ENCODE measurements at places on chromosomes 11 and 22.

GRCh38 chr11:78313898-78314297, 103.7 kb downstream of the GAB2 start:
- no peak for DNase-seq

GRCh38 chr22:37926771-37927636, 20.9 kb downstream of the MICALL1 start:
- DNase-seq: no peak

GRCh38 chr11:28963187-28963586, 855.0 kb downstream of the METTL15 start:
- no peak for DNase-seq

DNA sequence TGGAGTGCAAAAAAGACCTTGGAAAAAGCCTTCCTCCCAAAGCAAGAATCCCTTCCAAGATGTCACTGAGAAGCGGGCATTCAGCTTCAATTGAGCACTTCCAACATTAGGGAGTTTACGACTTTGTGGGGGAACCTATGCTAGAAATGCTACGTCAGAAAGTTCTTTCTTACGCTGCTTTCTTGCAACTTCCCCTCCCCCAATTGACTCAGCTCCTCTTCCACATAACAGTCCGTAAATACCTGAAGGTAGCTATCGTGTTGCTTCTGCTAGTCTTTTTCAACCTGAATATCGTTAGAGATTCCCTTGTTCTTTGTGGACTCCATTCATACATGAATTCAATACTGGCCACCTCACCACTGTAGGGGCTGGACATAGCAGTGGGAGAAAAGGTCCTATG, 47.0 kb downstream of the VSIG10L2 start:
- no peak for DNase-seq

GRCh38 chr11:78230161-78230877, 41.6 kb downstream of the USP35 start:
- no peak for DNase-seq

GRCh38 chr22:23522623-23523251, 57.4 kb downstream of the IGLL1 start:
- no peak for DNase-seq

DNA sequence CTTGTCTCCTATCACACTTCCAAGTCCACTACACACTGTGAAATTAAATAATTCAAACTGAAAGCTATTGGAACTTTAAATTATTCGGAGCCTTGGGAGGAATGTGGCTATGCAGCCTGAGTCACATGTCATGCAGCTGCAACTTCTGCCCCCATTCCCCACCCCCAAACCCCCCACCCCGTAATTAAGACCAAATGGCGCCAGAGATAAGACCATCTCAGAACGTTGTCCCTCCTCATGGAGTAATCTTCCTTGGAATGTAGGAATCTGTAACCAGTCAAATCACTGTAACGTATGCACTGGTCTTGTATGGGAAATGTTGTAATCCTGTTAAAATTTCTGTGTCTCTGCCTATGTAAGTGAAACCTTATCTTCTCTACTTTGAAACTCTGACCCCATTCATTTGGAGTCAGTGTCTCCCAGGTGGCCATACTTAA, 37.0 kb downstream of the GAB2 start:
- no peak for DNase-seq

- DNase-seq: no peak
Measured at GRCh38 chr11:71268706-71269321, 16.4 kb upstream of the SHANK2 start.

GRCh38 chr11:17188675-17189074, 19.1 kb downstream of the PIK3C2A start:
- DNase-seq: no peak
